AG10803 (cell line): ENCODE measurements at places on chromosomes 5 and 9.
A peak's percentile ranks its signal among the peaks of the same experiment; 100 is the strongest.

GRCh38 chr9:134054891-134055811 is 12.7 kb downstream of the BRD3 start:
- no peak for DNase-seq

DNA sequence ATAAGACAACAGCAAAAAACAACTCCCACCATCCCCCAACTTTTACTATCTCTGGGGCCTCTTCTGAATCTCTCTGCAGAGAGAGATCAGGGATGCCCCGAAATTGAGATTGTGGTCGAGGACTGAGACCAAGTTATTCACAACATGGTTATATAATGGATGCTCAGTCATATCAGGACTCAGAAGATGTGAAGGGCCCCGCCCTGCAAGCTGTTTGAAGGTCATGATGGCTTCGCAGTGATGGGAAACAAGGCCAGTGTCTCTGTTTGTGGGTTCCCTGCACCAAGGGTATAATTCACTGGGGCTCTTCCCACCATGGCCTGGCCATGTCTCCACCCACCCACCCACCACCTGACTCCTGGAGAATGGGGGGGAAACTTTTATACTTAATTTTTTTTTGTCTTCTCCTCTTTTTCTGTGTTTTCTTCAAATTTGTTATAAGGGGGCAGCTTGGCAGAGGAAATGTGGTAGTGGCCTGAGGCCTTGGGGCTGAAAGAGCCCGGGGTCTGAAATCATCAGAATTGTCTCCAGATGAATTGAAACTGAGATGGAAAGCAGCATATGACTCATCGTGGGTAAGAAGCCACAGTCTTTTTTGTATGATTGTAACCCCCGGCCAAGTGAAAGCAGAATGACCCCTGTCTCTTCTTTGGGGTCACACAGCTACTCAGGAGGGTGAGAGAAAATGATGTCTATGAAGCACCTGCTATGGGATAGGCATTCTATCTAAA is 15.0 kb upstream of the TEX48 start:
- no peak for DNase-seq

GRCh38 chr9:84744195-84744594 is 74.7 kb downstream of the NTRK2 start:
- DNase-seq: no peak

DNA sequence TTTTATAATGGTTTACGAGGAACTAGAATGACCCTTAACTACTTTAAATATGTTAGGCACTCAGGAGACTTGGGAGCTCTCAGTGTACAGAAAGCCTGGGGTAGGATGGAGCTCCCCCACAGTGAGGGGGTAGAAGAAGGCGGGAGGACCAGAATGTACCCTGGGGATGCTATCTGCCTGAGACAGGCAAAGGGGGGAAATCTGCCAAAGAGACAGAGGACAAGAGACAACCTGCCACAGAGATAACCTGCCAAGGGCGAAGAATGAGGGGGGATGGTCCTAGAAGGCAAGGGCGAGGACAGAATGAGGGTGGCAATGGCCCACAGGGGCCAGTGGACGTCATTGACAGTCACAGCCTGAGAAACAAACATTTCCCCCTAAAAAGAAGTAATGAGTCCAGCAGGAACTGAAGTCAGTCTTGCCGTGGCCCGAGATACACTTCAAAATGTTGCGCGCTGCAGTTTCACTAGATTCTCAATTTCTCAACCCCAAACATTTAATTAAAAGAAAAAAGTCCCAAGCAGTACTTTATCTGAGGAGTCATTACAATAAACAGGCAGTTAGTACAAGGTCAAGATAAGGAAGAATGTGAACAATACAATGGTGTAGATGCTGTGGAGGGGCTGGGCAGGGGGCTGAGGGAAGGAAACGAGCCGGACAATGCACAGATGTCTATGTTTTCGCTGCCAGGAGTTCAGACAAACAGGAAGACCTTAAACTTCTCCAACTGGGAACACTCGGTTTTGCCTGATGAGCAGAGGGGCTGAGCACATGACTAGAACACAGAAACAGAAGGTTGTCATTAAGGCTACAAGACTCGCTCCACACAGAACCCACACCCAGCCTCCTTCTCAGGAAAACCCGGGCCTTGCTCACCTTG is 125.0 kb downstream of the LHFPL2 start:
- DNase-seq: no peak

- DNase-seq: peak; percentile 23
Measured at GRCh38 chr5:6574537-6575245, 58.2 kb downstream of the NSUN2 start.

DNA sequence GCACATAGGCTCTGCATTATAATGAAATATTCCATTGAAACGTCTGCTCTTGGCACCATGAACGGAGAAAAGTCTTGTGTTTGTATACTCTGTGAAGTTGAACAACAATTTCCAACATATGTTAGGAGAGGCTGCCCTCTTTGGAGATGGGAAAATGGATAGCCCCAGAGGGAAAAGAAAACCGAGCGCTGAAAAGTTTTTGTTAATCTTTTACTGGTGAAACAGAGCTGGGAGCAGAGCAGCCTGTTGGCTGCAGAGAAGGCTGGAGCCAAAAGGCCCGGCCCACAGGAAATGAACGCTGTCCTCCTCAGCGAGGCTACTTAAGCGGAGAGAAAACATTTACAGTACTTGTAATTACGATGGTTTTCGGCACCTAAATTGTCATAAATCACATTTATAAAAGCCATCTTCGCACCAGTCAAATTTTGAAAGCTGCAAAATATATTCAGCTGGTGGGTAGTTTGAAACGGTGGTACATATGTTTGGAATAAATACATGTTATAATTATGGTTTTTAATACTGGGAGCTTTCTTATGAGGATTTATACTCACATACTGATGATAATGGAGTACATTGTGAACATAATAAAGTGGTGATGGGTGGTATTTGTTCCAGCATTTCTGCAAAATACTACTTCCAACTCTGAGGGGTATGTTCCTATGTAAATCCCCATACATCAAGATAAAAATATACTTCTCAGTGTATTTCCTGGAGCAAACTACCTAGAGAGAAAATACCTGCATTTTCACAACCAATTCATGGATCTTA is 129.6 kb upstream of the CNTLN start:
- peak; percentile 74 for DNase-seq

- DNase-seq: no peak
Measured at GRCh38 chr9:126205845-126206498, 120.7 kb upstream of the MVB12B start.

DNA sequence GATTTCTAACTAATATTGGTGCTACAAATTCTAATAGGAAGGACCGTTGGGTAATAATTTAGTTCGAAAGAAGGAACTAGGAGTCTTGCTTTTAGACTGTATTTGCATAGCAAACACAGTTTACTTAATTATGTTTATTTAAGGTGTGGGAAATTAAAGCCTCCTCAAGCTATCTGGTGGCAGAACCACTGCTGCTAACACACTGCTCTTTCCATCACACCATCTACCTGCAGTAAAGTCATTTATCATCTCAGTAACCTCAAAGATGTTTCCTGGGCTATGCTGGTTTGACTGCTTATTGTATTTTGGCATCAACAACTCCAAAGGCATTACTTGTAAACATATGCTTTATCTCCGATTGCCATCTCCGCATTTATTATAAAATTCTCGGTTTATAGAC is 114.3 kb downstream of the DEPDC1B start:
- no peak for DNase-seq

- DNase-seq: no peak
Measured at GRCh38 chr5:162487528-162488525, 420.3 kb downstream of the GABRG2 start.

DNA sequence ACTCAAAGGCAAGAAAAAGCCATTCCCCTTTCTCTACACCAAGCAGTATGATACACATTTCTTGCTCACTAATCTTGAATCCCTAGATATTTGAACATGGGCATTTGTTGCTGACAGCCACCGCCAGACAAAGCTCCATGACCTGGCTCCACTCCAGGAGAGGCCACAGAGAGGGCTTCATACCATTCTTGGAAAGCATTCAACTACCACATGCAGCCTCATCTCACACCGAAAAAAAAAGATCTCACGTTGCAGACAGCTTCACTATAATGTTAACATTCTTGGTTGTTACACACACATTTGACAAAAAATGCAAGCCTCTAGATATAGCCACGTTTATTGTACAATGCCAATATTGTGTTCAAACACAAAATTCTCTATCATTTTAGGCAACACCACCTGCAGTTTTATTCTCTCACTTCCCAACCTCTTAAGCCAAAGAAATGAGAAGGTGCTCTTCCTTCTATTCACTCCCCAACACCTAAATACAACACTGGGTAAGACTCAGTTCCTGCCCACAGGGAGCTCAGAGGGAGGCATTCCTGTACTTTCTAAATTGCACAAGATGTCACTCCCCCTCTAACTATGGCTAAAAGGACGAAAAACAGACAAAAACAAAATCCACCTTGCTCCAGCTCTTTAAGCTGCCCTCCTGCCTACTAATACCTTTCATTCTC is 222.4 kb downstream of the TSSK1B start:
- peak; percentile 52 for DNase-seq

DNA sequence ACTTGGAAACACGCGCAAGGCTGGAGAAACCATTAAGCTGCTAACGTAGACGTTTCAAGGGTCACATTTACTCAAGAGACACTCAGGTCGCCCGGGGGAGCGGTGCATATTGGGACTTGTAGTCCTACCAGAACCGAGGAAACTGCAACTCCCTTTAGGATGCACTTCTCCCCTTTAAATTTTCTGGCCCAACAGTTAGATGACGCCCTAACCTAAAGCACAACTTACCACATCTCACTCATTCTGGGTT is 384 bp upstream of the DMXL1 start:
- no peak for DNase-seq

DNA sequence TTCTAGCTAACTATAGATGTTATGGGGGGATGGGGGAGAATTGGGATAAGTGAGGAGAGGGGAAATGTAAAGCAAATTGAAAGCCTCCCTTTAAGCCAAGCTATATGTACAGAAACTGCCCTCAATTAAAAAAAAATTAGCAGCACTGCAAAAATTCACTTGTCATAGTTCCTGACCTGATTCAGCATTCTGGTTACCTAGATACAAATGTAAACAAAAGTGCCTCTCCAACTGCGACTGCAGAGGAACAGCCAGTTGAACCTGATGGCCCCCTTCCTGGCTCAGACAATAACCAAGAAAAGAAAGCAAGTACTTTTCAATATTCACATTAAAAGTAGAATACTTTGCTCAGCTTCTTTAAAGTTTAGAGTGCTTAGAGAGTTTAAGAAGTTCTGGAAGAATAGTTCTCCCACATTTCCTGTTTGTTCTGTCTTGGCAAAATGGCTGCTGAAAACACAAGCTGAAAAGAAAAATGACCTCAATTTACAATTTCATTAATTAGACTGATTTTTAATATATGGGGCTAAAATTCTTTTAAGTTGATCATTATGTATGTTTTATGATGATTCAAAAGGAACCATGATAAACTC is 1.5 kb downstream of the FAM81B start:
- peak; percentile 15 for DNase-seq

- no peak for DNase-seq
Measured at GRCh38 chr5:178998441-178998840, 3.3 kb upstream of the GRM6 start.

DNA sequence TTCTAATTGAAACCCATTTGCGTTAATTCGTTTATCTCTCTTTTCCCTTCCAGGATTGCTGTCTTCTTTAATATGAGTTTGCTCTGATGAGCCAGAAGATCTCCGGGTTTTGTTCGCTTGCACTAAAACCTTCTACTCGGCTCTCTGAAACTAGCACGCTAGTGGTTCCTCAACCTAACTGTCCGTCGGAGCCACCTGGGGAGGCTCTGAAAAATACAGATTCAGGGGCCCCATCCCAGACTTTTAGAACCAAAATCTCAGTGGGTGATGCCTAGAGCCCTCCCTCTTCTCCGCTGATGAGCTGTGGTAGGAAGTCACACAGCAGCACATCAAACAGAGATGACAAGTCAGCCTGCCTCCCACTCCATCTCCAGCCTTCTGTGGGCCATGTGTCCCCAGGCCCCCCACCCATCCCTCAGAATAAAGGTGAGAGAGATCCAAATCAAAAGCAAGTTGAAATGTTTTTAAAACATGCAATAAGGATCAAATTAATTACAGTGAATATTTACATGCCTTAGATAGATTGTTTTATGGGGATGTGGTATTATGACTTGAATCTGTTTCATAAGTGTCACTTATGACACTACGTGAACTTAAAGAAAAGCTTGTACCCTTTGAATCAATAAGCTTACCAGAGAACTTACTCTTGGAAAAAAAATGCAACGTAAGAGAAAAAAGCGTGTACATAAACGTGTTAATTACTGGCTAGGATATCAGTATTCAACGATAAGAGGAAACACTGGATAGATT is 16.4 kb downstream of the FCN2 start:
- DNase-seq: no peak

GRCh38 chr5:156379206-156379605 is 52.2 kb downstream of the SGCD start:
- peak; percentile 51 for DNase-seq

GRCh38 chr9:91253488-91253887 is 108.2 kb downstream of the AUH start:
- DNase-seq: no peak

GRCh38 chr5:167726642-167727041 is 564.8 kb upstream of the WWC1 start:
- DNase-seq: peak; percentile 87

- DNase-seq: no peak
Measured at GRCh38 chr5:120447706-120448239, 16.3 kb upstream of the PRR16 start.

DNA sequence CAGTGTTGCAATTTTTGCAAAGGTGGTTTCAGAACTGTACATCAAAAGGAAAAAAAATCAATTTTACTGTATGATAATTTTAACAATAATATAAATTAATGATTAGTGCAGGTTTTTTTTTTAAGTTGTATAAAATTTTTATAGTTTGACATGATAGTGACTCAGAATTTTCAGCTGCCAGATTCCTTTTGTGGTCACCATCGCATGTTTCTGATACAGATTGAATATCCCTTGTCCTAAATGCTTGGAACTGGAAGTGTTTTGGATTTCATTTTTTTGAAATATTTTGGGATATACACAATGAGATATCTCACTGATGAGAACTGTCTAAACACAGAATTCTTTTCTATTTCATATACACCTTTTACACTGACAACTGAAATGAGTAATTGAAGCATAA is 361.3 kb downstream of the RAB3C start:
- peak; percentile 7 for DNase-seq

GRCh38 chr5:10567781-10568321 is 4.0 kb downstream of the ANKRD33B start:
- DNase-seq: peak; percentile 94

GRCh38 chr5:148976569-148977381 is 86.1 kb downstream of the SH3TC2 start:
- DNase-seq: peak; percentile 72

DNA sequence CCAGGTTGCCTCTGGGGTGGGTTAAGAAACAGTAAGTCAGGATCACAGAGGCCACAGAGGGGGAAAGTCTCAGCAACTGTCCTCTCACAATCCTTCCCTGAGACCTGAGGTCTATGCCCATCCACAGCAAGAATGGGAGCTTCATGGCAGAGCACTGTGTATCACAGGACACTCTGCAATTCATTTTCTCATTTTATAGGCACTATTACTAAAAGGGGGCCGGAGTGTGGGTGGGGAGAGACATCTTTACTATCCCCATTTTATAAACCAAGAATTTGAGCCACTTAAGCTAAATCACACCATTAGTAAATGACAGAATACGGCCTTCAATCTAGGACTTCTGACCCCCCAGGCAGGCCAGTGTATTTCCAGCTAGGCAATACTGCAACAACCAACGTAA is 79.9 kb downstream of the LHFPL2 start:
- no peak for DNase-seq
